ENCODE measurements at places on chromosomes 16 and 17.

DNA sequence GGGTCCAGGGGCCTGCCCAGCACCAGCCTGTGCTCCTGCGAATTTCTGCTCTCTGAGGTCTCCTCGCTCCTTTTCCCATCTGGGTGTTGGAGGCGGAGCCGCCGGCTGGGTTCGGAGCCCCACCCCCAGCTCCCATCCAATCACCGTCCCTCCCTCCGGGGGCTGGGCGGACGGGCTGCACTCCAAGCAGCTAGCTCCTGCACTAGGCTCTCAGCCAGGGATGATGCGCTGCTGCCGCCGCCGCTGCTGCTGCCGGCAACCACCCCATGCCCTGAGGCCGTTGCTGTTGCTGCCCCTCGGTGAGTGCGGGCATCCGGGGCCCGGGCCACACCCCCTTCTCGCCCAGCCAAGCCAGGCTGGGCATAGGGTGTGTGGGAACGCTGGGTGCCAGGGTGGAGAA, at the start of gene NRN1L:
NRN1L (plus strand) TSS at position 202 of the 400 bp plus-strand sequence; CDS start at position 221, 19 bp downstream.
- no peak for DNase-seq

DNA sequence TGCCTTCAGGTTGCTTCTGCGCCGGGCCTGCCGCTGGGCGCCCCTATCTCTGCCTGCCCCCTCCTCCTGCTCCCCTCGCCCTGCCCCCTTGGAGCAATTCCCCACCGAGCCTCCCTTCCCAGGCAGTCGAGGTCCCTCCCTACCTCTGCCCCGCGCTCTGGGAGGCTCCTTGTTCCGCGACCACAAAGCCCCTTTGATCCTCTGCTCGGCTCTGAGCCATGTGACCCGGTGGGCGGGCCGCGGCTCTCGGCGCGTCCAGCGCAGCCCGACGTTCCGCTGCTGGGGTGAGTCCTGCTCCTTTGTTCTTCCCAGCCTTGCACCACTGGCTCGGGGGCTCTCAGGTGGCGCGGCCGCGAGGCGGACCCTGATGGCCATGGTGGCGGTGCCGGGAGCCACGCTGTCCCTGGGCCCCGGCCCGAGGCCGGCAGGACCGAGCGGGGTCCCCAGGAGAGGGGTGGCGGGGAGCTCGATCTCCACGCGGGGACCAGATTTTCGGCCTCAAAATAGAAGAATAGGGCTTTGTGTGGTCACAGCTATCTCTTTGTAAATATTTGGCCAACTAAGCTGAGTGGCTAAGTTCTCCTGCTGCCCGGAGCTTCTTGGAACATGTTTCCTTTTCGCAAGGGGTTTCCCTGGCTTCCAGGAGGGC, 310.6 kb downstream of the SEC14L1 start:
- peak; percentile 56 for DNase-seq

- no peak for DNase-seq
Measured at GRCh38 chr17:57537524-57538410, 207.3 kb downstream of the CCDC182 start.

DNA sequence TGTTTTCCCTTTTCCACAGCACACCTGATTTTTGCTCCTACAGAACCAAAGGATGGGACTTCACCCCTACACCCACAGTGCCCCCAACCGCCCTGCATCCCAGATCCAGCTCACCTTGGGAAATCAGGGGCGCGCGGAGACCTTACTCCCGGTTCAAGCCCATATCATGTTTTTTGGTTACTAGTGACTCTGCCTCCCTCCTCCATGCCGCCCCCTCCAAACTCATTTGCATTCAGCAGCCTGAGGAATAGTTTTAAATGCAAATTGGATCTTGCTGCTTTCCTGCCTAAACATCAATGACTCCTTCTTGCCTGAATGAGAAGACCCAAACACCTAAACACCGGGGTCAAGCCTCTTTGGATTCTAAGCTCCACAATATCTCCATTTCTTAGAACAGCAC, 331.8 kb downstream of the TMEM114 start:
- DNase-seq: no peak

- DNase-seq: no peak
Measured at GRCh38 chr16:14608111-14608566, 21.9 kb downstream of the PARN start.

DNA sequence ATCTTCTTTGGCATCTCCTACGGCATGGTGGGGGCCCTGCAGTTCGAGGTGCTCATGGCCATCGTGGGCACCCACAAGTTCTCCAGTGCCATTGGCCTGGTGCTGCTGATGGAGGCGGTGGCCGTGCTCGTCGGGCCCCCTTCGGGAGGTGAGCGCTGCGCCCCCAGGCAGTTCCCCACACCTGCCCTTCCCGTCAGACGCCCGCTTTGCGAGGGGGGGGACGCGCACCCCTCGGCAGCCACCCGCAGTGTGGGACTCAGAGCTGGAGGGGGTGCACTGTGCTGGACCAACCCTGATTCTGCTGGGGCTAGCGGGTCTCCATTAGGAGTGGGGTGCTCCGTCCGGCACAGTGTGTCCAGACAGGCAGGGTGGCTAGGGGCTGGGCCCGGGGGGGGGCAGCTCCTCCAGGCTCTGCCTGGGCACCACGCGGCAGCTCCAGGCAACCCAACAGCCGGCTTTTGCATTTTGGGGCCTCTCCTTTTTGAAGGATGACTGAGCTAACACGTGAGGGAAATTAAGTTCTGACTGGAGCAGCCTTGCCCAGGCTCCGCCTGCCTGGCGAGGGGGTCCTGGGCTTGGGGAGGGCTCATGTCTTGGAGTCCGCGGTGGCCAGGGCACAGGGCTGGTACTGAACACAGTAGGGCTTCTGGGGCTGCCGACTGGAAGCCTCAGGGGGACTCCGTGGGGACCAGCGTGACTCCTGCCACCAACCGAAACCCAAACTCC, 9.1 kb downstream of the SLC16A3 start:
- no peak for DNase-seq

GRCh38 chr17:43010667-43011308, 4.2 kb downstream of the IFI35 start:
- DNase-seq: no peak

GRCh38 chr17:66810951-66811682, 23.8 kb upstream of the CACNG5 start:
- DNase-seq: no peak

DNA sequence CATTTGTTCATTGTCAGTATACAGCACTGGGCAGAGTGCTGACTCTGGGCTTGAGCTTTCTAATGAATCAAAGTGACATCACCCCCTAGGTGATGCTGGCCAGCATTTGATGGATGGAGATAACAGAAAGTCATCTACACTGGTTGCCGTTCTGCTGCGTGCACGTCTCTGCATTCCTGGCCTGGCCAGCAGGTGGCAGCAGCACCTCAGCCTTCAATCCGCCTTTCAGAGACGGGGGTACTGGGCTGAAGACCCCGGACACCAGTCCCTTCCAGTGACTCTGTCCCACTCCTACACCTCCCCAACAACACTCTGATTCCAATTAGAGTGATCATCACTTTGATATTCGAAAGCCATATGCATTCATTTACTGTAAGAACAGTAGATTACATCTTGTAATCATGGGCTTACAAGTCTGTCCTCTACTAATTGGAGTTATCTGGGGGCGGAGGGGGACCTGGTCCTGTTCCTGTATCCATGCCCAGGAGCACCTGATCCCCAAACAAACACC, 6.0 kb downstream of the CPSF4L start:
- DNase-seq: peak; percentile 42

GRCh38 chr17:44826123-44826790, 3.8 kb downstream of the GJC1 start:
- no peak for DNase-seq

GRCh38 chr16:84548971-84549844, 44.7 kb upstream of the MEAK7 start:
- peak; percentile 30 for DNase-seq

- DNase-seq: no peak
Measured at GRCh38 chr16:768428-768827, 7.9 kb downstream of the MSLN start.

GRCh38 chr16:30470632-30470995, 1.9 kb upstream of the ITGAL start:
- DNase-seq: no peak

DNA sequence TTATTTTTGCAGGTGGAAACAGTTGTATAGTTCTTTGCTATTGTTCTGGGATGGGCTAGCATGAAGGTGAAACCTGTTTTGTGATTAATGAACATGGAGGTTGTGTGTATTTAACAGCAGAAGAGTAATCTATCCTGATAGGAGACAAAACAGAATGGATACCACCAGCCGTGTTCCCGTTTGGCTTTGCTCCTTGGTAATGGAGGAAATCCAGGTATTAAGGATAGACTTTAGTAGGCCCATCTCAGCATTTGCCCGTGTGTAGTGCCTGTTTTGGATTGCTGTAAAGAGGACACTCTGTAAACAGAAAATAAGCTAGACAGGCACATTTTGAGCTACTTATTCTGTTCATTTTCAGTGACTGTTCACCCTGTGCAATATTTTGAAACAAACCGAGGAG, 215.1 kb downstream of the RBFOX1 start:
- no peak for DNase-seq

DNA sequence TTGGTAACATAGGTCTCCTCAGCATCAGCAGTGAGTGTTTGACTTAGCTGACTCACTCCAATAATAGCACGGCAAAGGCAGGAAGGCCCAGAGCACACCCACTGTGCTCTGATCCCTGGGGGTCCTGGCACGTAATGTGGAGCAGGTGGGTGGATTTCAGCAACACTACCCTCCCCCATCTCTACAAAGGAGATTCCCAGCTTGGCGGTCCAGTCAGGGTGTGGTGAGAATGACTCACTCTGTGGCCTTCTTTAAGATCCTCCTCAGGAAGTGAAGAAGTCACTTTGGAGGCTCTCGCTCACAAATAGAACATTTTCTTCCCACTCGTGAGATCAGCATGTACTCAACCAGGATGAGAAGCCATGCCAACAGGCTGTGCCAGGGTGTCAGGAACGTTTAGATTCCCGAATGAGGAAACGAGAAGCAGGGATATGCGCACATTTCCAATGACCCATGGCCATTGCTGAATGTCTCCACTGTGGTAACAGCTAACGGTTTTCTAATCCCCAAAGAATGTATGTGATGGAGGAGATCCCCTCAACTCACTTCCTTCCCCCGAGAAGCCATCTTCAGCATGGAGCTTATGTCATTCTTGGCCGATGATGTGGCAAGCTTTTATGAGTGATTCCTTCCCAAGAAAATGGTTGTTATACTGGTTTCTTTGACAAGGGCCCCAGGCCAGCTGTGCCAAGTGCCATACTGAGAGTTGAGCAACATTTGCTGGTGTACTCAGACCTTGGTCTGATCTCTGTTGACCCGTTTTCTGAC, 365.2 kb downstream of the C16orf95 start:
- no peak for DNase-seq

DNA sequence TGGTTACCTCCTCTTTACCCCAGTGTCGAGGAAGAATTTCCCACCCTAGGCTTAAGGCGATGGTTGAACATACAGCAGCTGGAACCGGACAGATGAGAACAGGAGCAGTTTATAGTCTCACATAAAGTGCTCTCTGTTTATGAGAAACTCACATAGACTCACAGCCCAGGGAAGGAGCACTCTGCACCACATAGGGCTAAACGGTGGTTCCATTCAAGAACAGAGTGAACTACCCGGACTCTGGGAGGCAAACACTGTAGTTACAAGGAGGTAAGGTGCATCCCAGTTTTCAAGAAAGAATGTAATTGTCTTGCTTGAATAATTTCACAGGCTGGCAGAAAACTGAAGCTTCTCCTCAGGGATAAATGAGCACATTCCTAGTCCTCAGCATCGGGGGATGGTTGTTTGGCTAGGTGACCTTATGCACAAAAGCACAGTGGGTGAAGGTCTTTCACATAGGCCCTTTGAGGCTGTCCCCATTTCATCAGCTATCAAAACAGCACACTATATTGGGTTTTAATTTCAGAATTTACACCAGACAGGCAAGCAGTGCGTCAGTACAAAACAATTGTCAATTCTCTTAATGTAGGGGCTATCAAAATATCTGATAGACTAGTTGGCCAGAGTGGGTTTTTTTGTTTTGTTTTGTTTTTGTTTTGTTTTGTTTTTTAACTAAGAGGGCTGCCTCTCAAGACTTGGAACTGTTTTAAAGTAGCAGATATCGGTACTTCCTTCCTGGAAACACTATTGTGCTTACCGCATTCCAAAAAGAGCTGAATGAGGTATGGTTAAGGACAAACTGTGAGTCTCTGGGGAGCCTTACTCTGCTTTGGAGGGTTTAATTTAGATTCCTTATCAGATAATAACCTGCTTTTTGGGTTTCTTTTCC, 918.1 kb upstream of the CDH8 start:
- no peak for DNase-seq

GRCh38 chr17:45287526-45288500, 25.9 kb upstream of the SPATA32 start:
- DNase-seq: no peak

DNA sequence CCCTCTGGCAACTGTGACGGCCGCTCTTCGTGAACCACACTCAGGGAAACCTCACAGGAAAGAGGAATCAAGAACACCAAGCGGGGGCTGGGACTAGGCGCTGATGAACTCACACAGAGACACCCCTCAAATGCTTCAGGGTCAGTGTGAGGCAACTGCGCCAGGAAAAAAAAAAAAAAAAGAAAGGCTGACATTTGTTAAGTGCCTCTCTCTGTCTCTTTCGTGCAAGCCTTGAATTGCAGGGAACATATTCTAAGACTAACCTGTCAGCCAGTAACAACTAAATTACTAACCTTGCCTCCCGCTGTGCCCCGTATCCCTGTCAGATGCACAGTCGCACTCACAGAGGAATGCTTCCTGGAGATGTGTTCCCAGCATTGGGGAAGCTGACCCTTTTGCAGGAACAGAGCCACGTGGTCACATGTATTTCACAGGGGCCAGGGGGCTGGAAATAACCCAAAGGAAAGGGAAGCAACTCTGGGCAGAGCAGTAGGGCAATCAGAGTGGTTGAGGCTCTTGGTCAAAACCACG, 247.8 kb downstream of the XYLT1 start:
- no peak for DNase-seq

DNA sequence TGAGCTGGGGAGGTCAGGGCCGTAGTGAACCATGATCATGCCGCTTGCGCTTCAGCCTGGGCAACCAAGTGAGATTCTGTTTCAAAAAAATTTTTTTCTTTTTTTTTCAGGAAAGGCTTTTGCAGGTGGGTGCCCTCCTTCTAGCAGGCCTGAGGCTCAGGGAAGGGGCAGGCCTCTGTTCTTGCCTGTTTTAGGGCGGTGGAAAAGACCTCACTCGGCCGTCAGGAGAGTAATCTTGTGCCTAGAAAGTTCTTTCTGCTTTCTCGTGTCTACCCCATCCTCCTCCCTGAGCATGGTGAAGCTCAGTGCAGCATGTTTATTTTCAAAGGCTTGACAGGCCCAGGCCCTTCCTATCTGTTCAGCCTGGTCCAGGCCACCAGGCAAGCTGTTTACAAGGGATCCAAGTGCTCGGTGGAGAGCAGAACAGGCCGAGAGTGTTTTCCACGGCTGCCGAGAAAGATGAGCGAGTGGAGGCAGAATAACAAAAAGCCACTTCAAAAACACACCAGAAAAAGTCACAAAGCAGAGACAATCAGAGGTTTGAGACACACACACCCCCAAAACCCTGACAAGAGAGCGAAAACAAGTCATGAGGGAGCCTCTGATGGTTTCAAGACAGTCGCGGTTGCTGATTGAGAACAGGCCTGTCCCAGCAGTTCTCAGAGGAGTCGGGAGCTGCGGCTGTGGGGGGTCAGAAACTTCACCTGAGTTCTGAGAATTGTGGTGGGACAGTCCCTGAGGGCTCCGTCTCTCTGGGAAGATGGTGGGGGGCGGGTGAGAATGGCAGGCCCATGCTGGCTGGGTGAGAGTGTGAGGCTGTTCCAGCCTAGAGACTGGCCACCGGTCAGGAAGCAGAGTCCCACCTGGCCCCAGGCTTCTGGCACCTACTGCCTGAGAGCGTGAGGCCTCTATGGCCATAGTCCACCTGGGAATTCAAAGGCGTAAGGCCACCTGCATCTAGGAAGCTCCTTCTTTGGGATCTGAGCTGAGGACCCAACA, 37.5 kb upstream of the CCR7 start:
- peak; percentile 46 for DNase-seq
